ENCODE measurements at places on chromosomes 13 and 19. TPM values are rescaled to one million over a fixed set of nuclear protein-coding genes. Genes with fewer than 3 reads are reported as not detected.

DNA sequence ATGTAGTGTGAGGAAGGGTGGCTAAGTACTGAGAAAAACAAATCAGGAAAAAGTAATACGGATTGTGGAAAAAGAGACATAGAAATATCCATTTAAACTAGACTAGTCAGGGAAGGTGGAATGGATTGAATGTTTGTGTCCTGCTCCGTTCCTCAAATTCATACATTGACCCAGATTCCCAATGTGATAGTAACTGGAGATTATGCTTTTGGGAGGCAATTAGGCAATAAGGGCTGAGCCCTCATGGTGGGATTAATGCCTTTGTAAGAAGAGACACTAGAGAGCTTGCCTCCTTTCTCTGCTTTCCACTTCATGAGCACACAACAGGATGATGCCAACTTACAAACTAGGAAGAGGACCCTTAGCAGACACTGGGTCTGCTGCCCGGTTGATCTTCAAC is 765.2 kb upstream of the GPC6 start:
- DNase-seq = no peak

DNA sequence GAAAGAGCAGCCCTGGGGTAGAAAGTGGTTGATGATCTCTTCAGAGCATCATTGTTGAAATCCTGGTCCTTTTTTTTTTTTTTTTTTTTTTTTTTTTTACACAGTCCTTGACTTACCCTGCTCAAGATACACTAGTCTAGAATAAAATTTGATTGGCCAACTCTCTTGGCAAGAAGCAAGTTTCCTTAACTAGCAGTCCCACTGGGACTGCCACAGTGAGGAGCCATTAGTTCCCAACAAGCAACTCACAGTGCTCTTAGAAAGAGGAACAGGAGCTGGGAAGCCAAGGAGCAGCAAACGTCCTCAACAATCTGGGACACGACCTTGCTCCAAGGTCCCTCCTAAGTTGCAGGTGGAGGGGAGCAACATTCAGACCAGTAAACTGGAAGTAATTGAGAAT is 47.9 kb upstream of the INTS6 start:
- DNase-seq = no peak

GRCh38 chr13:113184568-113185440 is 23.7 kb downstream of the PCID2 start:
- DNase-seq = no peak

DNA sequence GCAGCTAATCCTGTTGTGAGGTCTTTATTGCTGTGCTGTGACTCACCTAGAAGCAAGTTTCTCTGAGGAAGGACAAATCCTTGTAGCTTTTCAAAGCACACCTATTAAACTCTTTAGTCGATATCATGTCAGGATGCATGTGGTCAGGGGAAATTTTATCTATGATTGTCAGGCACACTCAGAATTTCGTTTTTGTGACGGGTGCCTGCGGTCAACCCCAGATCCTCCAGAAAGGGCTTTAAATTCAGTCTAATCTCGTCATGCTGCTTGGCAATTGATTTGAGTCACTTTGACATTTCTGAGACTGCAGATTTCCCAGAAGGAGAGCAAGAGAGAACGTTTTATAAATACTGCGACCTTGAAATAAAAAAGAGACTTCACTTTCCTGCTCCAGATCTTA is 316.9 kb downstream of the FGF9 start:
- DNase-seq = no peak

DNA sequence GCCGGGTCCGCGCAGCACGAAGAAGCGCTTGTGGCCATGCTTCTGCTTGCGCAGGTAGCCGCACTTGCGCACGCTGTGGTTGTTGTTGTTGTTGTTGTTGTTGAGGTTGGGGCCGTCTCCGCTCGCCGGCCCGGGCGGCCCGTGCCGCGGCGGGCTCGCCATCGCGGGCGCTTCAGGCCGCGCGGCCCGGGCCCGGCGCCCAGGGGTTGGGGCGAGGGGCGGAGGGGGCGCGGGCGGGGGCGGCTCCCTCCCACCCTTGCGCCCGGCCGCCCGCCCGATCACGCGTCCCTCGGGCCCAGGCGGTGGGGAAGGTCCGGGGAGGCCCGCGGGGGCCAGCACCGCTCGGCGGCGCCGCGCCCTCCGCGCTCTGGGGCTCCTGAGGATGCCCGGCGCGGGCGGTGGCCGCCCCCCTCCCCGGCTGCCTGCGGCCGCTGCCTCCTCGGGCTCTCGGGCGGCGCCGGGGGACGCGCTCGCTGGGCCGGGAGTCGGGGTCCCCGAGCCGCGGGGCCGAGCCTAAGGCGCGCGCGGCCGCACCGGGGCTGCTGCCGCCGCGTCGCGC is 412 bp downstream of the IRS2 start:
- DNase-seq = peak; percentile 49

DNA sequence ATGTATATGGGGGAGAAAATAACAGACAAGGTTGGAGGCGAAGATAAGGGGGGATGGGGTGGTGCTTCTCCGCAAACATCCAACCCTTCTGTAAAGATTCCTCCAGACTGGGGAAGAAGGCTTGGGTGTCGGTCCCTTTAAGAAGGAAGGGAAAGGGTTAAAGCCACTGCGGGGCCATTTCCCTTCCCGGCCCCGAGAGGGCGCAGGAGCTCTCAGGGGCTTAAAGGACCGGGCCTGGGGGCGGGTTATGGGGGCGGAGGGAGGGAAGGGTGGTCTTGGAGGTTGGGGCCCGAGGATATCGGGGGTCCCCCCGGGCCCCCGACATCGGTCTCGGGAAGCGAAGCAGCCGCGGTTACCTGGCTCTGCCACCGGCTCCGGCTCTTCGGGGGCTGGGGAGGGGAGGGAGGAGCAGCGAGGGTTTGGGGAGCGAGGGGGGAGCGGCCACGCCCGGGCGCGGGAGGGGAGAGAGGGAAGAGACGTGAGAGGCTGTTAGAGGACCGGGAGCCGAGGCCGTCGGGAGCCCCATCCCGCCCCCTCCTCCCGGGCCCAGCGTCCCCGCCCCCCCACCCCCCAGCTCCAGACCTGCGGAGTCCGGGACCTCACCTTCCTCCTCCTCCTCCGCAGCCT is 2.8 kb downstream of the TNNT1 start:
- DNase-seq = no peak

DNA sequence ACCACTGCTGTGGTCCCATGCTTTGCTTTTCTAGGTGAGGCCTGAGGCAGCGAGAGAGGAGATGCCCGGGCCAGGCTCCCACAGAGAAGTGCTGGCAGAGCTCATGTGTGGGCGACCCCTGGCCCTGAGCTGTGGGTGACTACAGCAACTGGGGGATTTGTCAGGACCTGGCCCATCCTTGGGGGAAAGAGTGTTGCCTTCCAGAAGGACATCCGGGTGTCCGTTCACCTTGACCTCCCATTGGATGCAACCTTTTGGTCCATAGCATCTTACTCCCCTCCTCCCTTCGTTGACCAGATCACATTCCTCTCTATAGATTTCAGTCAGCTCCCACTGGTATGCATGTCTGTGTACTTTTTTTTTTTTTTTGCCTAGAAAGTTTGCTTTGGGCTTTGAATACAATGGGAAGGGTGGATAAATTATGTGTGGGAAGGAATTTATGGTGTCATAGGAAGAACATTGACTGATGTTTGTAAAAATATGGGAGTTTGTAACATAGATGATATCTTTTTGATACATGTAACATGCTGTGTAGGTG is 84.2 kb upstream of the RNF113B start:
- DNase-seq = no peak

CCDC106 gene
- polyA plus RNA-seq = 16.1 TPM

ZNF723 gene
- polyA plus RNA-seq = not detected

All from hindlimb muscle (tissue), 1 donor.